ENCODE measurements at places on chromosomes 11 and 22.

- no peak for DNase-seq
These were observed 24.2 kb downstream of the MRTFA start for GRCh38 chr22:40612291-40612751.

GRCh38 chr22:50269970-50270665 lies at the start of gene MAPK11:
TSS of gene MAPK11 (minus strand) at chr22:50270380. CDS start at chr22:50270292, 88 bp downstream.
- peak; percentile 77 for DNase-seq

- DNase-seq: no peak
These were observed 69.1 kb downstream of the YAP1 start for GRCh38 chr11:102179371-102179770.

- DNase-seq: no peak
These were observed 387.5 kb downstream of the KCNA4 start for GRCh38 chr11:29629286-29629685.

- no peak for DNase-seq
These were observed 3.9 kb upstream of the TEF start for GRCh38 chr22:41377846-41378245.

GRCh38 chr11:56751480-56751879 lies 3.0 kb upstream of the OR9G4 start:
- no peak for DNase-seq

DNA sequence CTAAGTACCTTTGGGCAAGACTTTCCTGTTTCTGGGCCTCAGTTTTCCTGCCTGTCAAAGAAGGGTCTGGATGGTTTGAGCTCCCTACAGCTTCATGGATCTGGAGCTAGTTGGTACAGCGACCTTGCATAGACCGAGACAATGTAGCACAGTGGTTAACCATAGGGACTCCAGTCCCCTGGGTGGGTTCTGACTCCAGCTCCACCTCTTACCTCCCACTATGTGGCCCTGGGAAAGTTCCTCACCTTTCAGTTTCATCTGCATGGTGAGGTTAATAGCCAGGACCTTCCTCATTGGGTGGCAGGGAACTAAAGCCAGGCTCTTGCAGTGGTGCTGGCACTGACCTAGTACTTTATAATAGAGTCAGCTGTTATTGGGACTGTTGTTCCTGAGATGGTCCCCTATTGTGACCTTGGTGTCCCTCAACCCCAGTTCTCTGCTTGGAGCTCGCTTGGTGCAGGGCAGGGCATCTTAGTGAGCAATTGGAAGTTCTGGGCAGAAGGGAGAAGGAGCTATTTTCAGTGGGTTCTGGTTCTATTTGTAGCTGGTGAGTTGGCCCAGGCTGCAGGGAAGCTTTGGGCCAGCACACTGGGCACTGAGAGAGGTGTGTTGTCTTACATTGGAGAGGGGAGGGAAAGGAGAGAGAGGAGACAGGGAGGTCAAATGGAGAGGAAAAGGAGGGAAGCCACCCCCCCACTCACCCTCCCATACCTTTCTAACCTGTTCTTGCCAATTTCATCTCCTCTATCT lies 10.7 kb upstream of the MTMR3 start:
- DNase-seq: no peak

- DNase-seq: no peak
These were observed 136.9 kb downstream of the METTL15 start for GRCh38 chr11:28245131-28245530.

GRCh38 chr11:66069715-66070603 lies at the start of gene PACS1:
TSS of gene PACS1 (plus strand) at chr11:66070272. CDS start at chr11:66070487, 215 bp downstream.
- DNase-seq: peak; percentile 32

DNA sequence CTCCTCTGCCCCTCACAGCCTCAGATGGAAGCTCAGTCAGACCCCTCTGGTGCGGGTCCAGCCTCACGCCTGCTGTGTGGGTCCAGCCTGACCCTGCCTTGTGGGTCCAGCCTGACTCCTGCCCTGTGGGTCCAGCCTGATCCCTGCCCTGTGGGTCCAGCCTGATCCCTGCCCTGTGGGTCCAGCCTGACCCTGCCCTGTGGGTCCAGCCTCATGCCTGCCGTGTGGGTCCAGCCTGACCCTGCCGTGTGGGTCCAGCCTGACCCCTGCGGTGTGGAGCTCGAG lies 445.3 kb downstream of the BRD1 start:
- DNase-seq: no peak

DNA sequence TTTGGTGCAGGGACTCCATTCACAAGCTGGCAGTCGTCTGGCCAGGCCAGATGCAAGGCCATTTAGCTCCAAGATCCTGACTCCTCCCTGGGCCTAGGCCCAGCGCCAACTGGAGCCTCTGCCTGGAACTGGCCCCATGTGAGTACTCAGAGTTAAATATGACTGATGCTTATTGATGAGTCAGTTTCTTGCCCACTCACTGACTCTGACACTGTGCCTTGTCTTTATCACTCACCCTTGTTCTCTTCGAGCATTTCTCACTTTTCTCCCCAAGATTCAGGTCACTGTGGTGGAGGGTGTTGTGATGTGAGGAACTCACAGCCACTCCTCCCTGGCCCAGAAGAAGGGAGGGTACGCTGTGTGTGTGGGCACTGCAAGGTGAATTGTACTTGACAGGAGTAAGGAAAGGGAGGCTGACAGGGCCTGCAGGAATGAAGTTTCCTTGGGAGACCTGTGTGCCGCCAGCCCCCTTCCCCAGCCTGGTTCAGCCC lies 23.2 kb upstream of the ST3GAL4 start:
- DNase-seq: no peak

- DNase-seq: no peak
These were observed 3.4 kb upstream of the OR4C6 start for GRCh38 chr11:55658608-55659007.
